CD8-positive, alpha-beta memory T cell (primary cell): ENCODE measurements at places on chromosomes 5 and 9.

DNA sequence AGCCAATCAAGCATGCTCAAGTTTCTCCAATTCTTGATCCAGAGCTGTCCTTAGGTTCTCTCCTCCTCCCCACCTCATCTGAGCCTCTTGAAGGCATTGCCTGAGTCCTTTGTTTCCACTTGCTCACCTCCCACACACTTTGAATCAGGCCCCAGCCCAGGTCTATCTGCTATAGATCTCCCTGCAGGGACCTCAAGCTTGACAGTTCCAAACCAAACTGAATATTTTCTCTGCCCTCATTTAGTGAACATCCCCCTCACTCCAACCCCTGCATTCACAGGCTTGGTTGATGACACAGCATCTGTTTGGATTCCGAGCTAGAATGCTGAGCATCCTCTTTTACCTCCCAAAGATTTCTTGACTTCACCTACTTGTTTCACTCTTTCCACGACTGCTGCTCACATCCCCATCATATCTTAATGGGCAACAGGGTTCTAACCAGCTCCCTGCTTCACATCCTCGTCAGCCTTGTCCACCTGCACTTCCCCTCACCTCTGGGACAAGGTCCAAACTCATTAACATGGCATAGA, 474.5 kb downstream of the ZSWIM6 start:
- DNase-seq = no peak

DNA sequence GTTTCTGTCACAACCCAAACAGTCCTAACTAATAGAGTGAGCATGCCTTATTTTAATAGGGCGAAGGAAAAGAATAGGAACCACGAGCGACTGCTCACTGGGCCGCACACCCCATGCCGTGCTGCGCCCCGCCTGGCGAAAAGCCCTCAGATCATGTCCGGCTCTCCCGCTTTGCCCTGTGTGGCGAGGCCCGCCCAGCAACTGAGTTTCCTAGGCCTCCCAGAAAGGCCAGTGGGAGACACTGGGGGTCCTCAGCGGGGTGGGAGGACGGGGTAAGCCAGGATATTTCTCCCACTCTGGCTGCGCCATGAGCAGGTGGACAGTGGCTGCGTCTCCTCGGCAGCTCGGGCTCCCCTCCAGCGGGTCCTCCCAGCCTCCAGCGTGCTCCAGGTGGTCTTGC, 138.0 kb downstream of the GAPVD1 start:
- DNase-seq = no peak

DNA sequence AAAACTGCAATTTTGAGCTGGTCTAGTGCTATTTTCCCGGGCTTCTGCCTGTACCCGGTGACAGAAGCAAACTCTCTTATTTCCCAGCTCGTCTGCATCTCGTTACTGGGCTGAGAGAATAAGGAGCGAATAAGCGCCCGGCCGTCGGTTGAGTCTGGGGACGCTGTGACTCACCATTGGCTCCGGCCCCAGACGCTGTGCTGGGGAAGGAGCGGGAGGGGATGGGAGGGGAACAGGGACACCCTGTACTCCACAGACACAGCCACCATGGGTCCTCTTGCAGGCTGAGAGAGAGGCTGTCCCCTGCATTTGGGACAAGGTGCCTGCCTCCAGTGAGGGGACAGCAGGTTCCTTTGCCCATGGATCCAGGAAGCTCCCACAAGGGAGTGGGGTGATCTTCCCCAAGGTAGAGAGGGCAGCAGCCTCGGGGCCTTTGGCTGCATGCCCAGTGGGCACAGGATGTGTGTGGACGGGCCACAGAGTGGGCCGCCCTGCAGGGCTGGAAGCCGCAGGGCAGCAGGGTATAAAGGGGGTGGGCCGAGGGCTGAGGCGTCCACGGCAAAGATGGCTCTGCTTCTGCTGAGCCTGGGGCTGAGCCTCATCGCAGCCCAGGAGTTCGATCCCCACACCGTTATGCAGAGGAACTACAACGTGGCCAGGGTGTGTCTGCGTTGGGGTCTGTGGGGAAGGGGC, at the start of gene LCN9:
LCN9 (plus strand) TSS at position 552 of the 693 bp plus-strand sequence; CDS start at position 565, 13 bp downstream.
- no peak for DNase-seq

DNA sequence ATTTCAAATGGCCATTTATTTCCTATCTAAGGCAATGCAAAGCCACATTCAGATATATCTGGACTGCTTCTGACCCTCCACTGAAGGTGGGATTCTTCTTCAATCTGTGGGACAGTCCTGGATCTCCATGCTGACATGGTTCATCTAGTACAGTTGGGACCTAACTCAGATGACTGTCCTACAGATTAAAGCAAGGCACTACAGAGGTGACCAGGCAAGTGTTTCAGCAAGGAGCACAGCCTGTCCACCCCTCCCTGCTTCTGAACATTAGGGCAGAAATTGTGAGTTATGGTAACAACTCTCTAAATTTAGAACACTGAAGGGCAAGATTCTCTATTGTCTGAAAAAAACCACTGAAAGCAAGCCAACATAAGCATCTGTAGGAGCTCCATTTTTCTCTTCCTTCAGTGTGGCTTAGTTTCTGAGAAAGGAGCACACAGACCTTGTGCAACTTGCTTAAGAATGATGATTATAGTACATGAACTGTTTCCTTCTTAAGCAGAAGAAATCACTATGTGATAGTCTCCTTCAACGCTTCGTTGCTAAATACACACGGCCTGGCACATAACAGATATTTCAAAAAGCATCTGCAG, 62.9 kb upstream of the BARX1 start:
- no peak for DNase-seq

GRCh38 chr9:93357649-93358048, 93.8 kb upstream of the FAM120A start:
- DNase-seq = no peak
